EL (cell line): ENCODE measurements at places on chromosomes 7 and 10.

- no peak for DNase-seq
Observed at GRCh38 chr10:130714742-130715467, 578.7 kb downstream of the GLRX3 start.

GRCh38 chr10:109588259-109588658 lies 335.1 kb downstream of the XPNPEP1 start:
- DNase-seq: no peak

DNA sequence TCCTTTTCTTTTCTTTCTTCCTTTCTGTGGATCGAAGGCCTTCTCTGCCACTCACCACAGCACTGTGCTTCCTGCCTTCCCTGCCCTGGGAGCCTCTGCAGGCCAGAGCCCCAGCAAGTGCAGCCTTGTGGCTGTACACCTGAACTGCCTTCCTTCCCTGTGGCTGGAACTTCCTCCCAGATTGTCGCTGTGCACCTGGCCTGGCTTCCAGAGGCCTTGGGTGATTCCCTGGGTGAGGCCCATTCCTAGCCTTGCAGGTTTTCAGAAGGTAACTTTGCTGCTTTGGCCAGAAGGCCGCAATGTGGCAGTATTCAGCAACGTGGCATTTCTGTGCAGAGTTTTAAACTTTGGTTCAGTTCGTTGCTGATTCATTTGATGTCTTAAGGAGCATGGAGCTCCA lies 50.1 kb upstream of the RASGEF1A start:
- no peak for DNase-seq

- DNase-seq: peak; percentile 92
Observed at GRCh38 chr7:36037121-36037662, 115.9 kb upstream of the EEPD1 start.

- peak; percentile 45 for DNase-seq
Observed at GRCh38 chr10:29646238-29646902, 11.6 kb upstream of the SVIL start.

DNA sequence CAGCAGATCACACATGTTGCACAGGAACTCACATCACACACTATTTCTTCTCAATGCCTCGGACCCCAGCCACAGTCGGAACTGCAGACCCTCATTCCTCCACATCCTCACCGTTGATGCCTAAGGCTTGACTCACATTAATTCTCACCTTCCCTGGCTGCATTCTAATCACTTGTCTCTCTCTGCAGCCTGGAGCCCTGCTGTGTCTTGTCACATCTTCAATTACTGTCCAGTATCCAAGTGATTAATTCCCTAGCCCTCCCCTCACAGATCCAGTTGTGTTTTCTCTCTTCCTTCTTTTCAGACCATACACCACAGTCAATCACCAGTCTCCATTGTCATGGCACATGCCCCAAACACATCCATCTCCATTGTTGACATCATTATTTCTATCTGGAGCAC lies 592.4 kb upstream of the IGFBP3 start:
- no peak for DNase-seq

- DNase-seq: no peak
Observed at GRCh38 chr7:69941077-69941651, 342.9 kb downstream of the AUTS2 start.

DNA sequence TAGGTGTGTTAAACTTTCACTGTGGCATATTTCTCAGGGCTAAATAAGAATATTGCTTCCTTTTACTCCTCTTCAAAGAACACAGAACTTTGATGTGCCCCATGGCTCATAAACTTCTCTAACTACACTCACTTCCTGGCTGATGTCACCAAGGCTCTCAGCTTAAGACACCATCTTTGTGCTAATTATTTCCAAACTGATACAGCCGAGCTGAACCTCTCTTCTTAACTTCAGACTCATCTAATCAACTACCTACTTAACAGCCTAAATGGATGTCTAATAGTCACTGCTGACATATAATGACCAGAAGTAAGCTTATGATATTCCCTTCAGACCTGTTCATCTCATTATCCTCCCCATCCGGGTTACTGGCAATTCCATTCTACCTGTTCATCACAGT lies 3.6 kb downstream of the C10orf67 start:
- peak; percentile 58 for DNase-seq
